ENCODE measurements at places on chromosomes 4 and X. TPM values are rescaled to one million over a fixed set of nuclear protein-coding genes. Genes with fewer than 3 reads are reported as not detected.

Gene FAM9C
- not detected for total RNA-seq

Gene CT83
- total RNA-seq, result not detected

Gene TDO2
- total RNA-seq, result not detected

Gene FGG
- total RNA-seq, result not detected

- H3K4me1 ChIP-seq, result no peaks in the 10 kb centered on the region
- H3K4me3 ChIP-seq, result no peak overlapping the region
- H3K27ac ChIP-seq, result no peak overlapping the region
- no peaks in the 10 kb centered on the region for H3K36me3 ChIP-seq
- DNase-seq, result no peak
These were observed 68.5 kb upstream of the PPP2R3B start for GRCh38 chrX:455199-455598.

DNA sequence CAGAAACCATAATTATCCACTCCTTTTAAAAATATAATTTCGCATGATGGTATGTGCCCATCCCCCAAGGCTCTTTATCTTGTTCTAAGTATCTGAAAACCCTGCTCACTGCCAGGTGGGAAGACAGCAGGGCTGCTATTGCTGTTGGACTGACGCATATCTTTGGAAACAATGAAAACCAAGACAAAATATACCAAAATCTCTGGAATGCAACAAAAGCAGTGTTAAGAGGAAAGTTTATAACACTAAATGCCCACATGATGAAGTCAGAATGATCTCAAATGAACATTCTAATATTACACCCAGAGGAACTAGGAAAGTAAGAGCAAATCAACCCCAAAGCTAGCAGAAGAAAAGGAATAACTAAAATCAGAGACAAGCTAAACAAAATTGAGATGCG is 162.0 kb downstream of the FAM47B start:
- no peak overlapping the region for H3K4me3 ChIP-seq
- no peaks in the 10 kb centered on the region for H3K36me3 ChIP-seq
- H3K27ac ChIP-seq, result no peak overlapping the region
- H3K4me1 ChIP-seq, result no peaks in the 10 kb centered on the region
- H3K27me3 ChIP-seq, result no peaks in the 10 kb centered on the region
- DNase-seq, result no peak

GRCh38 chrX:115183980-115184379 is 5.2 kb upstream of the RBMXL3 start:
- H3K36me3 ChIP-seq, result no peaks in the 10 kb centered on the region
- H3K27me3 ChIP-seq, result no peaks in the 10 kb centered on the region
- no peak overlapping the region for H3K4me3 ChIP-seq
- no peaks in the 10 kb centered on the region for H3K4me1 ChIP-seq
- H3K27ac ChIP-seq, result no peak overlapping the region

- H3K27ac ChIP-seq, result no peak overlapping the region
- DNase-seq, result no peak
- H3K4me3 ChIP-seq, result no peak overlapping the region
- H3K4me1 ChIP-seq, result no peaks in the 10 kb centered on the region
- H3K36me3 ChIP-seq, result no peaks in the 10 kb centered on the region
- no peaks in the 10 kb centered on the region for H3K27me3 ChIP-seq
These were observed 34.5 kb upstream of the PPM1K start for GRCh38 chr4:88318751-88319350.

GRCh38 chr4:63607169-63607872 is 801.9 kb downstream of the TECRL start:
- no peak for DNase-seq
- no peak overlapping the region for H3K4me3 ChIP-seq
- H3K27me3 ChIP-seq, result no peaks in the 10 kb centered on the region
- H3K27ac ChIP-seq, result no peak overlapping the region
- no peaks in the 10 kb centered on the region for H3K4me1 ChIP-seq

- H3K4me1 ChIP-seq, result no peaks in the 10 kb centered on the region
- H3K36me3 ChIP-seq, result no peaks in the 10 kb centered on the region
- H3K27ac ChIP-seq, result no peak overlapping the region
- H3K4me3 ChIP-seq, result no peak overlapping the region
- no peaks in the 10 kb centered on the region for H3K27me3 ChIP-seq
These were observed 23.4 kb downstream of the ELF2 start for GRCh38 chr4:139153411-139154133.

DNA sequence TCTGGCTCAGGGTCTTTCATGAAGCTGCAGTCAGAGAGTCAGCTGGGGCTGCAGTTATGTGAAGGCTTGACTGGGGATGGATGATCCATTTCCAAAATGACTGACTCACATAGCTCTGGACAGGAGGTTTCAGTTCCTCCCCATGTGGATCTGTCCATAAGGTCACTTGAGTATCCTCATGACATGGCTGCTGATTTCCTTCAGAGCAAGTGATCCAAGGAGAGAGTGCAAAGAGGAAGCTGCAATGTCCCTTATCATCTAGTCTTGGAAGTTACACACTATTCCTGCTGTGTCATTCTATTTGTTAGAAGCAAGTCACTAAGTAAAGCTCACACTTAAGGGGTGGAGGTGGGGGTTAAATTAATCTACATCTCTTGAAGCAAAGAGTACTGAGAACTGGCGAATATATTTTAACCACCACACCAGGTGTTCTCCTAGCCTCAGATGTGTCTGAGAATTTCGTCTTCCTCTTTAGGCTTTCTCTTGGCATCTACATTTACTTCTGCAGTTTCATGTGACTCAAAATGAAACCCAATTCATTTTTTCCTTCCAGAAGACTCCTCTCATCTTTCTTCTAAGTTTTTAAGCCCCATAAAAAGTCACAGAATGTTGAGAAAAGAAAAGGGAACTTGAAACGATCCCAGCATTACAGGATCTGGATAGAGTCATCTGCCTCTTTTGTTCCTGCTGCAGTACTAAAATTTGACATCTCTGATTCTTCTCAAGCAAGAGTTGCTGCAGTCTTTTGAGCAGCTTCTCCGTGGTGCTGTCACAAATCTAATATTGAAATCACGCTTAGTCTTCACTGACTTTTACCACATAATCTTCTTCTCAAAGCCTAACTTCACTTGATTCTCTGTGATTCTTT is 3.8 kb upstream of the GRPR start:
- DNase-seq, result no peak
- no peak overlapping the region for H3K27ac ChIP-seq
- no peak overlapping the region for H3K4me3 ChIP-seq
- H3K4me1 ChIP-seq, result no peaks in the 10 kb centered on the region
- no peaks in the 10 kb centered on the region for H3K27me3 ChIP-seq

DNA sequence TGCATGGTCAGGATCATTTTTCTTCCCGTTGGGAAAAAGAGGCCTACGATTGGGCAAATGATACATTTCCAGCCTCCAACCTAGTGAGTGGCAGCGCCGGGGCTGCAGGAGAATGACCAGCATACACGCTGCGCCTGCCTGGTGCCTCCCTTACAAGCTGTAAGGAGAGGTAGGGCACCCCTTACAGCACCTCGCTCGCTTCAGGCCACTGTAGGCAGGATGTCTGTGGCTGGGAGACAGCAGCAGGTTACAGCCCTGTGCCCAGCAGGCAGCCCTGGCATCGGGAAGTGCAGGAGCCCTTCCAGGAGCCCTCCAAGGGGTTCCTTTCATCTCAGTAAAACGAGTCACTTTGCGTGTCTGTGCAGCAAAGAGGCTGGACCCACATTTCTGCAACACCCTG is 88.4 kb downstream of the EVC start:
- H3K27me3 ChIP-seq, result no peaks in the 10 kb centered on the region
- no peaks in the 10 kb centered on the region for H3K36me3 ChIP-seq
- H3K27ac ChIP-seq, result no peak overlapping the region
- no peak overlapping the region for H3K4me3 ChIP-seq
- H3K4me1 ChIP-seq, result no peaks in the 10 kb centered on the region
- DNase-seq, result no peak

DNA sequence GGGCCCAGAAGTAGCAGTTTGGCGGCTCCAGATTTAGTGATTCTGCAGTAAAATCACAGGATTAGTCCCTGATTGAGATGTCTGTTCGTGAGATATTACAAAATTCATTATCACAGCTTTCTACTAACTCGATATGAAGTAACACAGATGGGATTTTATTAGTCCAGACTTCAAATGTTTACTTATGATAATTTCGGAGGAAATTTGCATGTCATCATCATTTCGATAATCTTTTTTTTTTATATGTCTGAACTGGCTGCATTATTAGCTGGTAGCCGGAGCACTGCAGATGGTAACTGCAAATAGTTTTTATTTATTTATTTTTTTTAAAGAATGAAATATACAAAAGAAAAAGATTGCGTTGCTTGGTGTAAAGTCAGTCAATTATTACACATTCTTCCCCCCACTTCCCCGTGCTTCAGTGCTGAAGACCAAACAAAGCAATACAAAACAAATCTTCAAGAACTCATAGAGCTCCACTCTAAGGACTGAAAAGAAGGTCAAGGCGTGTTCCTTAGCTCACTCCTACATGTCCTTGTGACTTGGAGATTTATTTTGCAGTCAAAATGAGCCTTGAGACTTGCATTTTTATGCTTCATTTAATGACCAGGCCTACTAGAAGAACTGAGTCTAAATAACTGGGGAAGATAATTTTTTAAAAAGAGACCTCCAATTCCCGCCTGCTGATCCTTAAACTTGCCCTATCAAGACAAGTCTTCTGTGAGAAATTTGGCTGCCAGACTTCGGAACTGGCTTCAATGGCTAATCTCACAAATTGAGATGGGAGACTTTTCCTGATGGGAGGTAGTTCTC is 11.7 kb upstream of the PITX2 start:
- DNase-seq, result no peak
- H3K27me3 ChIP-seq, result peaks cover 50% of the 10 kb centered on the region
- no peaks in the 10 kb centered on the region for H3K36me3 ChIP-seq
- no peaks in the 10 kb centered on the region for H3K4me1 ChIP-seq
- no peak overlapping the region for H3K27ac ChIP-seq

- no peaks in the 10 kb centered on the region for H3K27me3 ChIP-seq
- H3K4me1 ChIP-seq, result no peaks in the 10 kb centered on the region
- H3K36me3 ChIP-seq, result no peaks in the 10 kb centered on the region
- no peak for DNase-seq
- no peak overlapping the region for H3K4me3 ChIP-seq
These were observed 41.2 kb upstream of the ZMAT1 start for GRCh38 chrX:101973066-101973465.

- H3K27me3 ChIP-seq, result no peaks in the 10 kb centered on the region
- DNase-seq, result no peak
- H3K36me3 ChIP-seq, result no peaks in the 10 kb centered on the region
- no peaks in the 10 kb centered on the region for H3K4me1 ChIP-seq
- H3K27ac ChIP-seq, result no peak overlapping the region
These were observed 81.8 kb upstream of the MAGEA4 start for GRCh38 chrX:151830911-151831310.

- H3K4me3 ChIP-seq, result peak overlapping the region; percentile 56
- H3K36me3 ChIP-seq, result no peaks in the 10 kb centered on the region
- H3K4me1 ChIP-seq, result peaks cover 29% of the 10 kb centered on the region
- H3K27ac ChIP-seq, result peak overlapping the region; percentile 91
These were observed 74.8 kb upstream of the BCOR start for GRCh38 chrX:40172401-40173142.

- no peaks in the 10 kb centered on the region for H3K27me3 ChIP-seq
- no peak overlapping the region for H3K4me3 ChIP-seq
- H3K4me1 ChIP-seq, result no peaks in the 10 kb centered on the region
- H3K36me3 ChIP-seq, result no peaks in the 10 kb centered on the region
- H3K27ac ChIP-seq, result no peak overlapping the region
- DNase-seq, result no peak
These were observed 22.4 kb downstream of the STARD8 start for GRCh38 chrX:68669871-68670270.

GRCh38 chr4:74262522-74262921 is 45.7 kb upstream of the EPGN start:
- no peaks in the 10 kb centered on the region for H3K36me3 ChIP-seq
- no peak overlapping the region for H3K4me3 ChIP-seq
- no peaks in the 10 kb centered on the region for H3K27me3 ChIP-seq
- H3K4me1 ChIP-seq, result no peaks in the 10 kb centered on the region
- no peak overlapping the region for H3K27ac ChIP-seq
- DNase-seq, result no peak

- peak overlapping the region; percentile 73 for H3K27ac ChIP-seq
- no peaks in the 10 kb centered on the region for H3K36me3 ChIP-seq
- DNase-seq, result no peak
These were observed 621 bp upstream of the SUV39H1 start for GRCh38 chrX:48695925-48696300.

- no peaks in the 10 kb centered on the region for H3K27me3 ChIP-seq
- H3K27ac ChIP-seq, result no peak overlapping the region
- H3K36me3 ChIP-seq, result no peaks in the 10 kb centered on the region
- peak; percentile 58 for DNase-seq
These were observed 484.2 kb downstream of the BCOR start for GRCh38 chrX:39613482-39613995.

- no peak overlapping the region for H3K4me3 ChIP-seq
- H3K36me3 ChIP-seq, result no peaks in the 10 kb centered on the region
- no peaks in the 10 kb centered on the region for H3K27me3 ChIP-seq
- H3K27ac ChIP-seq, result no peak overlapping the region
- no peak for DNase-seq
These were observed 41.4 kb downstream of the MAML3 start for GRCh38 chr4:140112576-140112975.

DNA sequence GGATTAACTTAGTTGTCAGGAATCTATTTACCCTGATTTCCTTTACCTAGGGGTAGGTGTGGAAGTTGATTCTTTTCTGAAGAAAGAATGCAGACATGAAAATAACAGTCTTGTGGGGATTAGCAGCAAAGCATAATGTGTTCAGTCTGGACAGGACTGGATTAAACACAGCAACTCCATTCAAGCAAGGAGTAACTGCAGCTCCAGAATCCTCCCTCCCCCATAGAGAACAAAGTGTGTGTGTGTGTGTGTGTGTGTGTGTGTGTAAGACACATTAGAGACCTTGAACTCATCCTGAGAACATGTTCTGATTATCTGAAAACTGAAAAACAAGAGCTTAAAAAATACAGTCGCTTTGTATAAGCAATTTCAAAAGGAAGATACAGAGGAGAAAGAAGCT is 9.3 kb downstream of the C4orf54 start:
- H3K27me3 ChIP-seq, result no peaks in the 10 kb centered on the region
- H3K4me1 ChIP-seq, result no peaks in the 10 kb centered on the region
- no peak overlapping the region for H3K4me3 ChIP-seq
- no peak overlapping the region for H3K27ac ChIP-seq

DNA sequence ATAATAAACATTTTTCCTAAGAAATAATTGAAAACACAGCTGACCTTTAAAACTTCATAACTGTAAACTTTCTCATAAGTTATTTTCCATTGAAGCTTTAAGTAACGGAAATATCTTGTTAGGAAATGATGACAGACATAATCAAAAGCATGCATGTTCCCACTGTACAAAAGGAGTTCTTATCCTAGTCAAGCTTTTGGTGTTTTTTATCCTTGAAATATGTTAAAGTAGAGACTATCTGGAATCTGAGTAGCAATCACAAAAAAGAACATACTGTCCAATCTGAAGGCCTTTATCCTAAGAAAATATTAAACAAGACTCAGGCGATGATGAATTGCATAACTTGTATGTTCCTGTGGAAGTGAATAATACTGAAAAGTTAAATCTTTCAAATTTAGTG is 14.4 kb downstream of the GEMIN8 start:
- no peaks in the 10 kb centered on the region for H3K4me1 ChIP-seq
- H3K27ac ChIP-seq, result no peak overlapping the region
- H3K36me3 ChIP-seq, result no peaks in the 10 kb centered on the region
- no peak for DNase-seq
- no peak overlapping the region for H3K4me3 ChIP-seq
